ENCODE measurements at places on chromosomes 2 and 18.
A peak's percentile ranks its signal among the peaks of the same experiment; 100 is the strongest.

- no peak for DNase-seq
These were observed 2.9 kb downstream of the CLHC1 start for GRCh38 chr2:55229221-55229620.

- DNase-seq: no peak
These were observed 87.2 kb downstream of the SLC5A7 start for GRCh38 chr2:108073415-108074072.

DNA sequence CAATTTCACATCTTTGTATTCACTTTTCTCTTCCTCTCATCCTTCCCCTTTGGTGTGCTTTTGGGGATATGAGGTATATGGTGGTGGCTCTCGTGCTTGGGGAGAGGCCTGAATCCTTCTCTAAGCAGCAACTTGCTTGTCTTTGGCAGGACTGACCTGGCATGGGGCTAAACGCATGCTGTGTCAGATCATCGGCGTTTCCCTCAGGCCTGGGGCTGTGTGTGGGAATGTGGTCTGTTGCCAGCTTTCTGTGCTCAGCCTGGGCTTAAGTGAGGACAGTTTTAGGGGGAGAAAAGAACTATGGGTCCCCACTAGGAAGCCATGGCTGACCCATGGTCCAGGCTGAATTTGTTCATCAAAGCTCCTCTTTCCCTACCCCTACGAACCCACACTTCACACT, 60.7 kb downstream of the TET3 start:
- DNase-seq: no peak

DNA sequence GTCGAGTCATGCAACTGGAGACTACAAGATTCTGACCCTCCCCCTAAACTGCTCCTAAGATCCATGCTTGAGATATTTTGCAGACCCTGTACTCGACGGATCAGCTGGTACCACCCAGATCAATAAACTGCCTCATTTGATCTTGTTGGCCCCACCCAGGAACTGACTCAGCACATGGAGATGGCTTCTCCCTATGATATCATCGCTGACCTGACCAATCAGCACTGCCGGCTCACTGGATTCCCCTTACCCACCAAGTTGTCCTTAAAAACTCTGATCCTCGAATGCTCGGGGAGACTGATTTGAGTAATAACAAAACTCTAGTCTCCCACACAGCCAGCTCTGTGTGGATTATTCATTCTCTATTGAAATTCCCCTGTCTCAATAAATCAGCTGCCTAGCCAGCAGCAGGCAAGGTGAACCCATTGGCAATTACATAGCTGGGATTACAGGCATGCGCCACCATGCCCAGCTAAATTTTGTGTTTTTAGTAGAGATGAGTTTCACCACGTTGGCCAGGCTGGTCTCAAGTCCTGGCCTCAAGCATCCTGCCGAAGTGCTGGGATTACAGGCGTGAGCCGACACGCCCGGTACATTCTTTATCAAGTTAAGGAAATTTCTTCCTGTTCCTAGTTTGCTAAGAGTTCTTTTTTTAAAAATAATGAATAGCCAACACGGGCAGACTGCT, 43.6 kb downstream of the VPS54 start:
- DNase-seq: no peak

DNA sequence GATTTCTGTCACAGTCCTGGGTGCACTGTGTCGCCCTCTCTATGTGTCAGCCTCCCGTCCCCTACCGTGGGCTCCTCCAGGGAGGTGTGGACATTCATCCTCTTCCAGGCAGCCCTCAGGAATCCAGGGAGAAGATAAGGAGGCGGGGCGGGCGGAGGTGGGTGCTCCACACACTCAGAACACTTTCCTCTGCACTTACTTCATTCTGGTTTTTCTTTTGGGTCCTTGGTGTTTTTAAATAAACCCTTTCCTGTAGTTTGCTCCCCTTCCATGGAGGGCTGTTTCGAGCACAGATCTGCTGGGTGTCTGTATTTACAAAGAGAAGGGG, 183.9 kb downstream of the FAM210A start:
- DNase-seq: no peak

DNA sequence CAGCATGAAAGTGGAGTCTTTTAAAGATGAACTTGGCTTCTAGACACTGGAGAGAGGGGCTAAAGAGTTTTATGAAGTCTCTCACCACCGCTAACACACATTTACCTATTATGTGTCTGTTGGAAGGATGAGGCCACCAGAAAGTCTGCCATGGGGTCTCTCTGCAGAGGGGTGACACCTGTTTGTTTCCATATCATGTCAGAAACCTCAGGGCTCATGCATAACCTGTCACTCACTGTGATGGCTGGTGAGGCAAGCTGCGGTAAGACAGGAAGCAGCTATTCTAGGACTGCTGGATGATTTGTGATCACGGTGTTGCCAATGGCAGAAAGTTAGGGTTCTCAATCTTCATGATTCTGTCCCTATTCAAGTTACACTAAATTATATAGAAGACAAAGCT, 60.8 kb upstream of the DNMT3A start:
- DNase-seq: no peak

- DNase-seq: no peak
These were observed 4.0 kb upstream of the DGUOK start for GRCh38 chr2:73922681-73923080.

DNA sequence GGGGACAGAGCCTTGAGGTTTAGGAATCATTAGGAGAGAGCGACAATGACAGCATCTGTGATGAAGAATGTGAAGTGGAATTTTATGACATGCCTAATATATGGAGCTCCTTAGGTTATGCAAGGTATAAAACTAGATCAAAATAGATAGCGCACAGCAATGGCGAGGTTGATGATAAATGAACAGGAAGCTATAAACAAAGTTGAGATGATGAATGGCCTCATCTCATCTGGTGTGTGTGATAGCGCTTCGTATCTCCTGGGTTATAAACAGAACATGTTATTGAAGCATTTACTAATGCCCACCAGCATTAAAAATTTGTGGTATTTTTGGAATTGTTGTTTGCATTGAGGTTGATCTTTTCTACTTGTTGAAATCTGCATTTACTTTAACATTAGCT, 231.5 kb downstream of the LTBP1 start:
- no peak for DNase-seq

GRCh38 chr2:144456680-144457079, 63.2 kb downstream of the ZEB2 start:
- no peak for DNase-seq

DNA sequence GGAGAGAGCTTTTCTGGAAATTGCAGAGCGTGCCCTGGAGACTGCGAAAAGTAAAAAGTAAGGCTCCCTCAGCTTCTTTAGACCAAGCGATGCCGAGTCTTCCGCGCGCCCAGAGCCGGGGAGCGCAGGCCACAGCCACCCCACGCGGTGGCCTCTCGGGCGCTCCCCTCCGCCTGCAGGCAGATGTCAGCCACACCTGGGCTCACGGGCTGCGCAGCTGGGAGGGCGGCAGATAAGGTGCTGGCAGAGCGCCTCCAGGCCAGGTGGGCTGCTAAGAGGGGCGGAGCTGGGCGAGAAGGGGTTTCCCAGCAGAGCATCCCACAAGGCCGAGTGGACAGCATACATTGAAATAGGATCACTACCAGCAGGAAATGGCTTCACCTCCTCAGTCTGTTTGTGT, 81.7 kb downstream of the ARHGEF4 start:
- no peak for DNase-seq

GRCh38 chr2:129781749-129782632, 197.5 kb upstream of the RAB6C start:
- no peak for DNase-seq

DNA sequence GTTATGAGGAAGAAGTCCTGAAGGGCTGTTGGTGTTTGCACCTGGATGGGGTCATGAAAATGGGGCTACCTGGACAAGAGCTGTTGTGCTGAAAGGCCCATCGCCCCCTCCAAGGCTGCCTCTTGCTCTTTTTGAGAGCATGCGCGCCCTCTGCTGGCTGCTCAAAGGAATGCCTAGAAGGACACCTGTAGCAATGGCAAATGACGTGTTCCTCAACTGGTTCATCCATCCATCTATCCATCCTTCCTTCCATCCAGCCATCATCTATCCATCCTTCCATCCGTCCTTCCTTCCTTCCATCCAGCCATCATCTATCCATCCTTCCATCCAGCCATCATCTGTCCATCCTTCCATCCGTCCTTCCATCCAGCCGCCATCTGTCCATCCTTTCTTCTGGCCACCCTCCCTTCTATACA, 17.2 kb upstream of the RPL31 start:
- DNase-seq: peak; percentile 83

GRCh38 chr2:157722580-157723234, 94.0 kb upstream of the ACVR1C start:
- DNase-seq: no peak

DNA sequence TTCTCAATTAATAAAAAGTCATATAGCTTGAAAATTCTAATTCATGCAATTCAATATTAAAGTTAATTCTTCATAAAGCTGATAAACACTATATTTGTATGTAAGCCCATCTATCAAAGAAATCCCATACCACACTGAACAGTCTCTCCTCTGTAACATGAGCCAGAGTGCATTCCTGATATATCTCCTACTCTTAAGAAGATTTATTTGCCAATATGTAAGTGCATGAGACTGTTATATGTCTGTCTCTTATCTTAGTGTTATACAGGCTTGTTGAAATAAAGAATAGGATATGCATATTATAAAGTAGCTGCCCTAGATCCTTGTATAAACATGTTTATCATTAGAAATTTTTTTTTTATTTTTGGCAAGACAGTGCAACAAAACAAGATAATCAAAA, 40.4 kb upstream of the TTC32 start:
- DNase-seq: no peak

DNA sequence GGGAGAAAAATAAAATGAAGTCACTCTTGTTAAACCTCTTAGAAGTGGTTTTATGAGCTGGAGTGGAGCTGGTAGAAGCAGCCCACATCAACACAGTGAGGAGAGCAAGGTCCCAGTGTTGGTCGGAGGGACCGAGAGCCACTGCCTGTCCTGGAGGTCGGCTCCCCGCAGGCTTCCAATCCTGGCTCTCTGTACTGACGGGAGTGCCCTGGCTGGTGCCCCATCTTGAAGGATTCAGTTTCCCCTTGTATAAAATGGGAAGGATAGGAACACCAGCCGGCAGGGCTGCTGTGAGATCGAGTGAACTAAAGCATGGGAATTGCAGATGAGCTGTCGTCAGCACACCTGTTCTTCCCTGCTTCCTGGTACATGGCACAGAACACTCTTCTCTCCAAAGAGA, 104.3 kb upstream of the ID2 start:
- DNase-seq: no peak

GRCh38 chr2:223269386-223269785, 217.4 kb downstream of the KCNE4 start:
- no peak for DNase-seq

GRCh38 chr2:26577442-26578112, 63.6 kb downstream of the CIB4 start:
- peak; percentile 90 for DNase-seq

- no peak for DNase-seq
These were observed 5.8 kb upstream of the CTDSP1 start for GRCh38 chr2:218393750-218394290.

- DNase-seq: peak; percentile 61
These were observed 14.0 kb downstream of the ANXA4 start for GRCh38 chr2:69755862-69756467.

DNA sequence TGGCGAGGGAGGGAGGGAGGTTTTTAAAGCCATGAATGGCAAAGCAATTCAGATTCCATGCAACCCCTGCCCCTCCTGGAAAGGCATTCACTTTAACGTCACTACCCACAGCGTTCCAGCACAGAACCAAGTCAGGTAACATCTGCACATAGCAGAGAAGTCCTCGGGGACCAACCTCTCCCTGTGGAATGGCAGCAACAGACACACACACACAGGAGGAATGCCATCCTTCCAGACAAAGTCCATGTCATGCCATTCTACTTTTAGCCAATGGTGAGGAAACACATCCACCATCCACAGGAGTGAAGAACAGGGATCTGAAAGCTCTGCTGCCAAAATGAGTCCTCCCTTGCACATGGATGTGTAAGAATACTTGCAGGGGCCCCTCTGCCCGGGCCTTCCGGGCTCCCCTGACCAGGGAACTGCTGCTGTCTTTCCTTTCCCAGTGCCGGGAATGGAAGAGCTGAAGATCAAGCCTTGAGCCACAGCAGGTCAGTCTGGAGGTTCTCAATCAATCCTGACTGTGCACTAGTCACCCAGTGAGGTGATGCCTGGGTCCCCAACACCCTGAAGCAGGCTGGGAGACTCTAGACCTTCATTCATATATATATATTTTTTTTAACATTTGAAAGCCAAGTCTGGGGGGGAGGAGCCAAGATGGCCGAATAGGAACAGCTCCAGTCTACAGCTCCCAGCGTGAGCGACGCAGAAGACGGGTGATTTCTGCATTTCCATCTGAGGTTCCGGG, 63.7 kb downstream of the UXS1 start:
- no peak for DNase-seq

- no peak for DNase-seq
These were observed 25.5 kb upstream of the KCNG2 start for GRCh38 chr18:79772108-79772864.

DNA sequence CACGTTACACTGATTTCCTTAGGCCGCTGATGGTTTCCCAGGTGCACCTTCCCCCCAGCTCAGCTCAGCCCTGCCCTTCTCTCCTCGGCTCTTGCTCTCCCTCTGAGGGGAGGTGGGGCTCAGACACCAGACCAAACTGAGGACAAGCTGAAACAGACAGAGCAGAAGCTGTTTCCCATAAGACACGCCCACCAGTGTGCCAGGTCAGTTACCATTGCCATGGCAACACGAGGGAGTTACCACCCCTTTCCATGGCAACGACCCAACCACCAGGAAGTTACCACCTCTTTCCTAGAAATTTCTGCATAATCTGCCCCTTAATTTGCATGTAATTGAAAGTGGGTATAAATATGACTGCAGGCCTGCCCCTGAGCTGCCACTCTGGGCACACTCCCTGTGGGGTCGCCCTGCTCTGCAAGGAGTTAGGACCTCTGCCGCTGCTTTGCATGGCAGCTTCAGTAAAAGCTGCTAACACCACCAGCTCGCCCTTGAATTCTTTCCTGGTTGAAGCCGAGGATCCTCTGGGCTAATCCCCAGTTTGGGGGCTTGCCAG, 120.9 kb upstream of the SMIM21 start:
- DNase-seq: no peak

GRCh38 chr2:232008907-232009638, 47.6 kb downstream of the DIS3L2 start:
- no peak for DNase-seq

DNA sequence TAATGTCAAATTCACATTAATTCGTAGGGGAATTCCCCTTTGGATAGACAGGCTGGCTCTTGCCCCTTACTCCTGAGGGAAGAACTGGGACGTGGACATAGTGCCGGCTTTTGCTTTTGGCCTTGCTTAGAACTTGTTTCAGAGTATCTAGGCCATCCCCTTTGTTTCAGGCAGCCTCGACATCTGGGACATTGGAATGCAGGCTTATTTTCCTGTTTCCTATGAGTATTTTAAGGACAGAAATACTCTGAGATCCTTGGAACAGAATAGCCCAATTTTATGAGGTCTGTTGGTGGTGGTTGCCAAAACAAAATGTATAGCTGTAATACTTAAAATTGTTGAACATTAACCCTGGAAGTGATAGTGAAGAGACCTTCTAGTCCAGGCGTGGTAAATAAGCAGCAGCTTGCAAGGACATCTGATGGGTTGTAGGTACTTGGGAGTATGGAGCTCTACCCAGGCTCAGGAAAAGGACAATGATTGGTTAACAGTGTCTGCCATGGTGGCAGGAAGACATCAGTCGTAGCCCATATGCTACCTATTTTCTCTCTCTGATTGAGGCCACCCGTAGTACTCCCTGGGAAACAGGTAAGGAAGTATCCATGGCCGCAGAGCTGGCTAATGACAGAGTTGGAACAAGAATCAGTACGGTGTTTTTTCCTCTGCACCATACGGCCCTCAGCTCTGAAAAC, 112.4 kb downstream of the CDK15 start:
- no peak for DNase-seq

GRCh38 chr2:211033765-211034164, 477.4 kb downstream of the CPS1 start:
- peak; percentile 3 for DNase-seq

GRCh38 chr18:26794230-26795101, 71.0 kb downstream of the AQP4 start:
- DNase-seq: no peak

Data from urothelium cell line (cell line).